ENCODE measurements at places on chromosomes 6 and 20.

DNA sequence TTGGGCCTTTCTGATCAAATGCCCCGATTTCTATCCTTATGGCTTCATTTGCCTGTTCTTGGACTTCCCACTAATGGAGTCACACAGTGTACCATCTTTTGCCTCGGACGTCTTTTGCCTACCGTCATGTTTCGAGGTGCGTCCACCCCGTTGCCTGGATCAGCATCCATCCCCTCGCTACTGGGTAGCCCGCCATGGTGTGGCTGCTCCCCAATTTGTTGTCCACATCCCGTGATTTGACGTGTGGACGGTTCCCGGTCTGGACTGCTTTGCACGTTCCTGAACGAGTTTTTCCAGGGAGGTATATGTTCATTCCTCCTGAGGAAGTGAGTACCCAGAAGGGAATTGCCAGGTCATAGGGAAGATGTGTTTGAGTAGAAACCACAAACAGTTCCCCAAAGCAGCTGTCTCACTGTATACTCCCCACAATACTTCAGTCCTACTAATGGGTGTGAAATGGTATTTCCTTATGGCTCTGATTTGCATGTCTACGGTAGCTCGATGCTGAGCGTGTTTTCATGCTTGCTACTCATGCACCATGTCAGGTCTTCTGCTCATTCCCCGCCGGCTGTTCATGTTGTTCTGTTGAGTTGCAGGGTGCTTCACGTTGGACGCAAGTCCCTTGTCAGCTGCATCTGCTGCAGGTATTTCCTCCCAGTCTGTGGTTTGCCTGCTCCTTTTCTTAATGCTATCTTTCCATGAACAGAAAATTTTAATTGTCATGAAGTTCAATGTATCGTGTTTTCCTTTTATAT, 86.8 kb upstream of the AFDN start:
- DNase-seq, result no peak

- no peak for DNase-seq
Observed at GRCh38 chr6:135085700-135086413, 31.2 kb upstream of the HBS1L start.

DNA sequence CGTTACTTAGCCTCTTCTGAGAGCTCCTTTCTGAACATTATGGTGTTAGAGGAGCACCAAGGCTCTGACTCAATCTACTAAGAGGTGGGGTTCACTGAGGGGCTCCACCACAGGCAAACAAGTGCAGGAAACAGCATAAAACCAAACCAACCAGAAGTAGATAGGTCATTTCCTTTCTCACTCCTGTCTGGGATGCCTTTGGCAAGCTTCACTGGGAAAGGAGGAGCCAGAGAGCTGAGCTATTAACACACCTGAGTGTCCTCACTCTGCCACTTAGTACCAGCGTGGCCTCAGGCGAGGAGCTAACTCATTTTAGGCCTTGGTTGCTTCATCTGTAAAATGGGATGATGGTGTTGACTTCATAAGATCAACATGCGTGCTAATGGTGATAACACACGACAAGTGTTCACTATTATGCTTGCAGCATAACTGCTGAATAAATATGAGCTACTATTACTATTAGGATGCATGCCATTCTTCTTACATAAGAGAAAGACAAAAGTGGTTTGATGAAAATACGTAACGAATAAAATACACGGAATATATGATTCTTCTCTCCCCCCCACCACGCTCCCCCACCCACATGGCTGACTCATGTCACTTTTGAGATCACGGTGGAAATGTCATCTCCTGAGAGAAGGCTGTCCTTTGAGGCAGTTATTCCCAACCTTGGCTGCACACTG, 185.4 kb downstream of the BCAS1 start:
- DNase-seq, result no peak

GRCh38 chr20:57948180-57948955, 238.6 kb upstream of the PMEPA1 start:
- no peak for DNase-seq

- DNase-seq, result no peak
Observed at GRCh38 chr6:34888514-34888856, 570 bp upstream of the ANKS1A start.

DNA sequence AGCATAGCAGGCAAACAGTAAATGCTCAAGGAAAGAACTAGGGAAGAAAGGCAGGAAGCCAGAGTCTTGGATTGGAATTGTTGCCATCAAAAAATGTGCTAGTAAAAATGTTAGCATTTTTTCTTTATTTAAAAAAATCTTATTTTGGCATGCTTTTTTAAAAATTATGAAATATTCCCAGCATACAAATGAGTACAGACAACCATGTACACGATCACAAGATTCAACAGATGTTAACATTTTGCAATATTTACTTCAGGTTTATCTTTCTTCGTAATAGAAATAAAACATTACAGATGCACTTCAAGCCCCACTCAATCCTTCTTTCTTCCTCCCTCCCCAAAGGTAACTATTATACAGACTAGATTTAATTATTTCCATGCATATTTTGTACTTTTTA, 27.4 kb upstream of the NOP56 start:
- DNase-seq, result no peak

DNA sequence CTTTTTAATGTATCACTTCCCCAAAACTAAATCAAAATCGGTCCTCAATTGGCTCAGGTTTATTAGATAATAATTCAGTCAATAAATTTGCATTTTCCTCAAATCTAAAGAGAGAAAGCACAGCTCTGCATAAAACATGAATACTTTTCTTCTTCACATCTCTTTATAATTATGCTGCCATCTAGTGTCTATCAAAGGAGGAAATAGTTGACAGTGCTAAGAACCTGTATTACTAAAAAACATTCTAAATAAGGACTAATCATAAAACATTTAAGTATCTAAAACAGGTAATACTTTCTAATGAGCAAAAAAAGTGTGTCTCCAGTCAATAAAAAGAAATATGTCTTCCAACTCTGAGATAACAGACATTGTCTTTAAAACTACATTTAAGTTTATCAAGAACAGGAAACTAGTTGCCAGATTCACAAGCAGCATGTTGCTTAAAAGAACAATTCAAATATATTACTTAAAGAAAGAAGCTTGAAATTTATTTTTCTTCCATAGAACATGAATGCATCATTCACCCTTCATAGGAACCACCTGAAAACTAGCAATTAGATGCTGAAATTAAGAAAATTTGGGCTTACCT, 56.5 kb upstream of the DST start:
- no peak for DNase-seq

- no peak for DNase-seq
Observed at GRCh38 chr6:113445201-113445600, 411.9 kb upstream of the MARCKS start.

DNA sequence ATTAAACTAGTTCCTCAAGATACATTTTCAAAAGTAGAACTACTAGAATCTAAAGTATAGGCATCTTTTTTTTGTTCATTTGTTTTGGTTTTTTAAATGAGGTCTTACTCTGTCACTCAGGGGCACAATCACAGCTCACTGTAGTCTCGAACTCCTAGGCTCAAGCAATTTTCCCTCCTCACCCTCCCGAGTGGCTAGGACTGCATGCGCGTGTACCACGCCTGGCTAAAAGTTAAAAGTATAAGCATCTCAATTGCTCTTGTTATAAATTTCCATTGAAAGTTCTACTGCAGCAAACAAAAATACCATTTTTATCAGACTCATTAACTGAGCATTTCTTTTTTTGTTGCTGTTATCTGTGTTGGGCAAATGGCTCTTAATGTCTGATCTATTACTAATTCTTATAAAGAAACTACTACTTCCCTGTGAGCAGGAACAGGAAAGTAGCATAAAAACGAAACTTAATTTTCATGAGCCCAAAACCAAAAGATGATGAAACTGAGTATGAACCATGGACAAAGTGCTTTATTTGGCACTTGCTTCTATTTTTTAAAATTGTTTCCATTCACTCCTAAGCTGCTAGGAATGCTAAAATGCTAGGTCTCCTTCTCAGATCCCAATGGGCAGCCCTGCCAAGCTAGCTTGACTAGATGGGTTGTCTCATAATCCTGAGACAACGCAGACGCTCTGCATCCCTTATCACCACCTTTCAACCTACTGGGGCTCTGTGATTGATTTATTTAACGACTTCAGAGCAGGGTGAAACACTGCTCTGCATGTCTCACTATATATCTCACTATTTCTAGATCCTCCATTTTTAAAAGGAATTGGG, 36.9 kb downstream of the TRPC4AP start:
- no peak for DNase-seq

GRCh38 chr6:170114187-170114945, 176.5 kb downstream of the DLL1 start:
- DNase-seq, result no peak

GRCh38 chr20:39778431-39778830, 816.3 kb downstream of the DHX35 start:
- DNase-seq, result no peak

DNA sequence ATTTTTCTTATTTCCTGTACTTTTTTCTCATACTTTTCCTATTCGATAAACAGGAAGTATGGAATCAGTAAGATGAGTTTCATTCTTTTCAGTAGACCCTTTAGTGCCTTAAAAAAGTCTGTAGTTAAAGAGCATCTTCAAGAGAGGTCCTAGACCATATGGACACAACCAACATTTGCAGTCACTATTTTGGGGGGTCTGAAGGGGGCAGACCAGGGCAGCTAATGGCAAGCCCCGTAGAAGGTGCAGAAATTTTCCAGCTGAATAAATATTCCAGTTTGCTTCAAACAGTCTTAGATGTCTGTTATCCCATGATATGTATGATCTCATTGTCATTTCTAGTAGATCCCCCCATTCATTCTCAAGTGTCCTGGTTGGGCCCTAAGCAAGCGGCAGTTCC, 52.8 kb downstream of the MAP3K5 start:
- no peak for DNase-seq

- no peak for DNase-seq
Observed at GRCh38 chr20:25563876-25564275, 21.5 kb downstream of the NINL start.

DNA sequence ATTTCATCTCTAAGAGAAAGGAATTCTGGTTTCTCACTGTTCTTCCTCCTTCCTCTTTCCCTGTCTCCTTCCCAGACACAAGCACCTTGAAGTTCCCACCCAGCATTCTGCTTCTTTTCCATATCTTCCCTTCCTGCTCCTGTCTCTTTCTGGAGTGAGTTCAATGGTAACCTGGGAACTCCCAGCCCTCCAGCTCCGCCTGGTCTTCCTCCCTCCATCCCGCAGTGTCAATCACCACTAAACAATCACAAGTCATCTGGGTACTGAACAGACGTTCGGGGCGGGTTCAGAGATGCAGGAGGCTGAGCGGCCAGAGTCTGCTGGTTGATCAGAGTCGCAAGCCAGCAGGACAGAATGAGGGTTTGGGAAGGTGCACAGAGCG, 7.7 kb downstream of the TTBK1 start:
- no peak for DNase-seq

DNA sequence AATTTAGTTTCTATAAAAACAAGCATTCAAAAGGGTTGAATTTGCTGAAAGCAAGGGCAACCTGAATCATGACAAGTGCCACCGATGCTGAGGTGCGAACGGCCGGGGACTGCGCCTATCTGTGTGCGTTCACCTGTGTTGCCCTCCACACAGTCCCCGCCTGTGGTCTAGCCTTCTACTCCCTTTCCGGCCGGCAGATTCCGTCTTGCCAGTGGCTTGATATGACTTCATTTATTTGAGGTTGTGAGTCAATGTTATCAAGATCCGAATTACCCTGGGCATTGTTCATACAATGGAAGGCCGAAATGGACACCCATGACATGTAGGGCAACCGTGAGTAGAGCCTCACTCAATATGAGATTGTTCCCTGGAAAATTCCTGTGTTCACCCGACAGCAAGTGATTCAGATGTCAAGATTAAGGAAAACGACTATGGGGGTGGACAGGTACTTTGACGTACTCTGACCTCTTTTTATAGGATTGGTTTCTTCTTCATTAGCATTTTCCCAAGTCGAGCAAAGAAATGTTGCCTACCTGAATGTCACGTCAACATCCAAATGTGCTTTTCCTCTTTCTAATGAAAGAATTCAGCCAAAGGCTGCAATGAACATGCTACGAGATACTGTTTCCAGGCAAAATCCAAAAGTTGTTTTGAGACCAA, 41.1 kb upstream of the NEDD9 start:
- DNase-seq, result no peak

GRCh38 chr20:42370075-42370474, 751.9 kb upstream of the CHD6 start:
- DNase-seq, result no peak

DNA sequence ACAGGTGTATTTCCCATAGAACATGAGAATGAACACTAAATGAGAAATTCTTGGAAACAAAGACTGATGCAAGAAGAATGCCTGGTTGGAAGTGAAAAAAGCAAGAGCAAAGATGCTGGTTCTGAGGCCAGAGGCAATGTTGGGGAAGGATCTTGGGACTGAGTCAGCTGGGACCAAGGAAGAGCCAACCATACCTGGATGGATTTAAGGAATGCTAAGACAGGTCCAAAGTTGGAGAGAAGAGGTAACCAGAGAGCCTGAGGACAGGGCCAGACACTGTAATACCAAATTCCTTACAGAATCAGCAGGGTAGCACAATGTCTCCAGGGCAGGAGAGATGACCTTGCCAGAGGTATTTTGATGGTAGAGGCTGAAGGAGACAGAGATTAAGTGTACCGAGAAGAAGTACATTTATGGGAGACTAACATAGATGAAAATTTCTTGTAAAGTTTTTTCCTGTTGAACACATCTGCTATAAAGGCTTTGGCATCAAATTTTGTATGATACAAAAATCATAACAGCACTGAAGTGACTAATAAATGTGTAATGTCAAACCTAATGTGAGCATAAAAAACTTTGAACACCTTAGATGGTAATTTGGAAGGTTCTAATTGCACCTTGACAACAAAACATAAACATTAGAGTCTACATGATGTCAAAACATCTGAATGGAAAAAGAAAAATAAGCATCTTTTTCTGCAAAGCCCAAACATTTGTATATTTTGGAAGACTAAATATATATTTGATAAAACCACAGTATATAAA, 221.7 kb upstream of the MARCKS start:
- no peak for DNase-seq

GRCh38 chr20:50415516-50416268, 94.5 kb upstream of the PTPN1 start:
- DNase-seq, result peak; percentile 46
